A549 treated with Hydrocortisone at 1 μM for 4 hours (cell line): ENCODE measurements at places on chromosomes 3 and 15. TPM values are rescaled to one million over a fixed set of nuclear protein-coding genes. Genes with fewer than 3 reads are reported as not detected.

Gene RETNLB
- not detected in 5 replicates for total RNA-seq

Gene TNFSF10
- total RNA-seq: 0.06 to 0.12 TPM (median 0.08 TPM) in 3 of 5 replicates, not detected in the others

Gene TIPARP
- 69.0 to 106 TPM (median 77.7 TPM) in 5 replicates for total RNA-seq

Gene MORC1
- not detected in 5 replicates for total RNA-seq

Gene CLDN18
- total RNA-seq: not detected in 5 replicates

Gene IL17RB
- 0.68 to 1.1 TPM (median 0.74 TPM) in 5 replicates for total RNA-seq

Gene DGKG
- total RNA-seq: 7.0 to 13.9 TPM (median 7.2 TPM) in 5 replicates

Gene RPP25
- total RNA-seq: 19.2 to 26.0 TPM (median 25.6 TPM) in 5 replicates

Gene RASGRP1
- total RNA-seq: 0.24 to 0.53 TPM (median 0.37 TPM) in 5 replicates

Gene TTLL13
- 0.03 to 0.18 TPM (median 0.14 TPM) in 5 replicates for total RNA-seq

Gene CFAP91
- 0.09 to 0.62 TPM (median 0.21 TPM) in 5 replicates for total RNA-seq

Gene TEX55
- not detected in 5 replicates for total RNA-seq

Gene GOLGA8S
- 0.08 to 0.22 TPM (median 0.14 TPM) in 5 replicates for total RNA-seq

Gene MEX3B
- total RNA-seq: 3.2 to 4.5 TPM (median 4.2 TPM) in 5 replicates

Gene HTR3E
- total RNA-seq: not detected in 5 replicates

Gene AQP9
- total RNA-seq: 0.05 to 0.07 TPM (median 0.07 TPM) in 3 of 5 replicates, not detected in the others

Gene THPO
- total RNA-seq: 0.11 to 0.12 TPM in 2 of 5 replicates, not detected in the others

Gene FANCD2OS
- total RNA-seq: not detected in 5 replicates

Gene DUOXA2
- not detected in 5 replicates for total RNA-seq

Gene CHRNA5
- 29.7 to 34.6 TPM (median 32.5 TPM) in 5 replicates for total RNA-seq

Gene IL12A
- 1.2 to 1.7 TPM (median 1.6 TPM) in 5 replicates for total RNA-seq

Gene RPUSD3
- 51.9 to 63.3 TPM (median 60.5 TPM) in 5 replicates for total RNA-seq

Gene SERPINI2
- not detected in 5 replicates for total RNA-seq

Gene PLA2G4B
- 0.90 to 2.6 TPM (median 1.6 TPM) in 5 replicates for total RNA-seq

Gene ACVR2B
- 2.0 to 3.1 TPM (median 3.0 TPM) in 5 replicates for total RNA-seq

Gene RBP2
- total RNA-seq: not detected in 5 replicates

Gene MUC4
- 0.02 to 0.08 TPM (median 0.05 TPM) in 4 of 5 replicates, not detected in the other for total RNA-seq

Gene REC114
- not detected in 5 replicates for total RNA-seq

Gene POLQ
- total RNA-seq: 5.6 to 7.0 TPM (median 6.9 TPM) in 5 replicates

Gene CATSPER2
- 0.40 to 1.3 TPM (median 0.68 TPM) in 5 replicates for total RNA-seq

Gene CGNL1
- total RNA-seq: 0.50 to 0.81 TPM (median 0.55 TPM) in 5 replicates

Gene CEMIP
- 1.0 to 1.6 TPM (median 1.2 TPM) in 5 replicates for total RNA-seq

Gene SRGAP3
- total RNA-seq: 0.54 to 1.0 TPM (median 0.70 TPM) in 5 replicates

Gene TICRR
- total RNA-seq: 10.1 to 13.7 TPM (median 11.9 TPM) in 5 replicates

Gene TMC3
- total RNA-seq: not detected in 5 replicates

Gene STX19
- 0.07 to 0.11 TPM in 2 of 5 replicates, not detected in the others for total RNA-seq

Gene MEGF11
- total RNA-seq: 0.17 to 0.76 TPM (median 0.30 TPM) in 5 replicates

Gene IL17RD
- 0.54 to 1.4 TPM (median 1.1 TPM) in 5 replicates for total RNA-seq

Gene ITIH4
- 0.44 to 1.5 TPM (median 1.1 TPM) in 5 replicates for total RNA-seq

Gene MYEF2
- 13.0 to 17.3 TPM (median 15.4 TPM) in 5 replicates for total RNA-seq

Gene DLL4
- total RNA-seq: 1.8 to 2.4 TPM (median 2.1 TPM) in 5 replicates

Gene C3orf85
- total RNA-seq: not detected in 5 replicates

Gene GP9
- not detected in 5 replicates for total RNA-seq

Gene PIGB
- total RNA-seq: 10.6 to 14.8 TPM (median 12.5 TPM) in 5 replicates

Gene ALG1L2
- not detected in 5 replicates for total RNA-seq

Gene AGBL1
- not detected in 5 replicates for total RNA-seq

Gene PLA2G4D
- total RNA-seq: not detected in 5 replicates
